ENCODE measurements at places on chromosomes 4 and X. TPM values are rescaled to one million over a fixed set of nuclear protein-coding genes. Genes with fewer than 3 reads are reported as not detected.

GRCh38 chrX:153611298-153612095, 12.6 kb upstream of the CCNQ start:
- no peaks in the 10 kb centered on the region for H3K36me3 ChIP-seq
- H3K27ac ChIP-seq: no peak overlapping the region
- no peaks in the 10 kb centered on the region for H3K27me3 ChIP-seq
- no peak overlapping the region for H3K4me3 ChIP-seq
- no peaks in the 10 kb centered on the region for H3K4me1 ChIP-seq

DNA sequence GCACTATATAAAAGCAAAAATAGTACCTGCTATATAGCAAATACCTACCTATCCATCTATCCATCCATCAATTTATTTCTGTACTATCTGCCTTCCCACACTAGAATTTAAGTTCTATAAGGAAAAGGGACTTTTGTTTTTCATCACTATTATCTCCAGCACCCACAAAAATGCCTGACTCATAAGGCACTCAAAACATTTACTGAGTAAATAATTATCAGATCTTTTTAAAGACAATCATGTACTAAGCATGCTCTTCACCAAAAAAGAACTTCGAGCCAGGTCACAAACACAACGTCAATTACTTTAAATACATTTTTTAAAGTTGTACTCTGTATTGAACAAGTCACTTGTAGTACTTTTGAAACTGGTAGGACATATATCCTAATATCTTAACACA, 119.9 kb downstream of the FBXW7 start:
- DNase-seq: peak; percentile 69
- peaks cover 3% of the 10 kb centered on the region for H3K4me1 ChIP-seq
- H3K27me3 ChIP-seq: no peaks in the 10 kb centered on the region
- H3K27ac ChIP-seq: no peak overlapping the region

GRCh38 chr4:53371049-53371448, 5.2 kb upstream of the SCFD2 start:
- H3K27me3 ChIP-seq: no peaks in the 10 kb centered on the region
- H3K4me1 ChIP-seq: no peaks in the 10 kb centered on the region
- no peak for DNase-seq
- H3K4me3 ChIP-seq: no peak overlapping the region
- no peak overlapping the region for H3K27ac ChIP-seq

GRCh38 chrX:135168486-135168885, 2.7 kb downstream of the CT55 start:
- no peaks in the 10 kb centered on the region for H3K27me3 ChIP-seq
- H3K36me3 ChIP-seq: no peaks in the 10 kb centered on the region
- H3K4me1 ChIP-seq: no peaks in the 10 kb centered on the region
- H3K4me3 ChIP-seq: no peak overlapping the region
- DNase-seq: no peak

DNA sequence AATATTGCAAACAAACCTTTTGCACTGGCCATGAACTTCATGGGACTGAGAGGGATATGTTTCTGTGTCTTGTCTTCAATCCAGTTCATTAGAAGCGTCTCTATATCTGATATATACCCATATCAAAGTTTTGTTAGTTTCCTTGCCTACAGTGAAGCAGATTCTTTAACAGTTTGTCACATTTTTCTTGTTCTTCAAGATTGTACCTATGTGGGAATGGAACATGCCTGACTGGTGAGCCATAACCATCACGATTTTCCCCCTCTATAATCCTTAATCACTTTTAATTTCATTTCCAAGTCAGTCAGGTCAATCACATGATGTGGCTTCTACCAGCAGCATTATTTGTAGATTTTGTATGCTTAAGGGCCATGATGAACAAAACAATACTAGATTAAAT, 197.1 kb upstream of the PDE5A start:
- no peak for DNase-seq
- no peak overlapping the region for H3K27ac ChIP-seq
- no peak overlapping the region for H3K4me3 ChIP-seq
- no peaks in the 10 kb centered on the region for H3K27me3 ChIP-seq
- H3K36me3 ChIP-seq: no peaks in the 10 kb centered on the region

DNA sequence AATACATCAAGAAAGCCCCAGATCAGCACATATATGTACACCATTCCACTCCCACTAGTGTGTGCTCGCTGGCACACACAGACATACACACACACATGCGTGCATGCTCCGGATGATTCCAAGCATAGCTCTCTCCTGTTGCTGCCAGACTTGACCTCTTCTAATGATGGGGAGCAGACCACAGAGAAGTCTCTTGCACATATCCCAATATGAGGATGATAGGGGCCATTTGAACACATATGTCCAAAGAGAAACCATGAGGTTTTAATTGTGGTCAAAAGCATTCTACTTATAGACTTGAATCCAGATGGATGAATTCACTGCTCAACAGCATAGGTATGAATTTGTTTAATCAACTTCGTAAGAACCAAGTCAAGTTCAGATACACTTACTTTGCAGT, 214.9 kb downstream of the AFF2 start:
- no peak for DNase-seq
- no peak overlapping the region for H3K4me3 ChIP-seq
- H3K27ac ChIP-seq: no peak overlapping the region
- H3K4me1 ChIP-seq: no peaks in the 10 kb centered on the region
- H3K27me3 ChIP-seq: no peaks in the 10 kb centered on the region
- no peaks in the 10 kb centered on the region for H3K36me3 ChIP-seq

GRCh38 chrX:110050901-110051300, 48.0 kb downstream of the TMEM164 start:
- no peak overlapping the region for H3K27ac ChIP-seq
- no peak for DNase-seq
- H3K4me3 ChIP-seq: no peak overlapping the region
- no peaks in the 10 kb centered on the region for H3K27me3 ChIP-seq
- H3K4me1 ChIP-seq: no peaks in the 10 kb centered on the region
- H3K36me3 ChIP-seq: no peaks in the 10 kb centered on the region

DNA sequence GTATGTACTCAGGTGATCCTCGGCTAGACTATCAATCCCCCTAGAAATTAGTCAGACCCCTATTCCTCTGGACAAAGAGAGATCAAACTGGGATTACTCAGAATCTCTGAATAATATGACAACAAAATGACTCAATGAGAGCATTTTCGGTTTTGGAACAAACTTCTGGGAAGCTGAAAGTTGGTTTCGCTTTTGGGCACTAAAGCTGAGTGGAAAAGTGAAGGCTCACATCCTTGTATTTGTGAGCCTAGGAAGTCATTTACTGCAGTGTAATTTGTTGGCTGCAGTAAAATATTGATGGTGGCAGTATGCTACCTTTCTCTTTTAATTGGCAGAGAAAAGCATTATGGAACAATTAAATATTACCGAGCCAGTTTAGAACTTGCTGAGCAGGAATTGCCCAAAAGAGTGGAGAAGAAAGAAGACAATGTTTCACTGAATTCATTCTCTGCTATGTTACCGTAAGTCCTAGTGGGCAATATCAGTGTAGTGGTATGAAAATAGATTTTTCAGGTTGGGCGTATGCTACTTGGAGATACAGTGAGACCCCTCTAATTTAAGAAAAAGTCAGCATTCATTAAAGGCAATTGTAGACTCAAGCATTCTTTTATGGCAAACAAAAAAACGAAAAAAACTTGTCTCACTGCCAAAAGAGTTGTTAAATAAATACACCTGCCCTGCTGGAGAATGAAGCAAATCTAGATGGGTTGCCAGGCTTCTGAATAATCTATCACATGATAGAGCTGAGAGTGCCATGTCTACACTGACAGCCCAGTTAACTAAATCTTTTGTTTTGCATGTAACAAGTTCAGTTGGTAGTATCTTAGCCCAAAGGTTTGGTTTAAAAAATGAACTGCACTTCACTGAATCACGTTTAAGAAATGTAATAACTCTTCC, 69.6 kb downstream of the AGTR2 start:
- H3K36me3 ChIP-seq: no peaks in the 10 kb centered on the region
- no peaks in the 10 kb centered on the region for H3K4me1 ChIP-seq
- peak; percentile 67 for DNase-seq
- H3K27ac ChIP-seq: no peak overlapping the region
- no peaks in the 10 kb centered on the region for H3K27me3 ChIP-seq
- no peak overlapping the region for H3K4me3 ChIP-seq

DNA sequence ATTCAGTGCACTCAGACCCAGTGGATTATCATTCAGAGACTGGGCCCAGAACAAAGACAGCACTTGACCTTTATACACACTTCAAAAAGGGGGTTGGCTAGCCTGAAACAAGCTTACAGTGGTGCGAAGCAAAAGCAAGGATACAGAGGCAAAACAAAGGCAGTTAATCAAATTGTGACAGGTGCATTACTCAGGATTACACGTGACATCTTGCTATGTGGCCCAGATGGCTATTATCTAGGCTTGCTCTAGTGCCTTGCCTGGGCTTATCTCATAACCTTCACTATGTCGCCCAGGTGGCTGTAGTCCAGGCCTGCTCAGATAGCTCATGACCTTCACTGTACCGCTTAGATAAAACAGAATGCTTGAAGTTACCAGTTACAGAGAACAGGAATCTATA, 1092.1 kb upstream of the PRKX start:
- H3K27me3 ChIP-seq: no peaks in the 10 kb centered on the region
- H3K4me3 ChIP-seq: no peak overlapping the region
- no peak for DNase-seq
- no peak overlapping the region for H3K27ac ChIP-seq

DNA sequence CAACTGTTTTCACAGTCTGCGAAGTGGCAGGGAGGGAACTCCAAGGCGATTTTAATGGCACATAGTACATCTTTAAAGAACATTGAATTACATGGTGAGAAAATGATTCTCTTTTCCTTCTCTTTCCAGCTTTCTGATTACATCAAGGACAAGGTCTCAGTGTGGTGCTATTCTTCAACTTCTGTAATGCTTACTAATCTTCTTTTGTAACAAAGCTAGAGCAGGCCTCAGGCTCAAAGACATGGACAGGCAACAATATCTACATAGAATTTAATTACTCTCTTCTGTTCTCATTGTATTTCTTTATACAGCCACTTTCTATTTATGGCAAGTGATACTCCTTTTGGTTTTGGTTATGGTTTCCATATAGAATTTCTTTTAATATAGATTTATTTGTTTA, 48.4 kb downstream of the RTL5 start:
- DNase-seq: no peak
- H3K27ac ChIP-seq: no peak overlapping the region
- H3K4me1 ChIP-seq: no peaks in the 10 kb centered on the region
- H3K4me3 ChIP-seq: no peak overlapping the region
- no peaks in the 10 kb centered on the region for H3K27me3 ChIP-seq

- no peak overlapping the region for H3K4me3 ChIP-seq
- no peaks in the 10 kb centered on the region for H3K27me3 ChIP-seq
- H3K36me3 ChIP-seq: no peaks in the 10 kb centered on the region
- no peaks in the 10 kb centered on the region for H3K4me1 ChIP-seq
- no peak for DNase-seq
- no peak overlapping the region for H3K27ac ChIP-seq
Measured at GRCh38 chrX:150570512-150570911, 2.1 kb downstream of the MTM1 start.

DNA sequence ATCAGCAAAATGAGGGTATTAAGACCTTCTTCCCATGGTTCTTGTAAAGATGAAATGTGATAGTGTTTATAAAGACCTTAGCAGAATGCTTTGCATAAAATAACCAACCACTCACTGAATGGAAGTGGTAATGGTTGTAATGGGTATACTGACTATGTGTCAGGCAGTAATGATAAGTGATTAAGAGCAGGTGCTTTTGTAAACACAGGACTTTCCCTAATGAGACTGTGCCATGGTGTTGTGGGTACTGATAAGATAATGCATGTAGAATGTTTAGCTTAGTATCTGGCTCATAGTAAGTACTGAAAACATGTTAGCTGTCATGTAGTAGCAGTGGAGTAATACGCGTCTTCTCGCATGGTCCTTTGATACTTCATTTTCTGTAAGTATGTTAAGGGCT, 6.9 kb downstream of the LSM6 start:
- no peaks in the 10 kb centered on the region for H3K4me1 ChIP-seq
- DNase-seq: no peak
- H3K27ac ChIP-seq: no peak overlapping the region
- H3K27me3 ChIP-seq: no peaks in the 10 kb centered on the region

Gene SPANXA2
- not detected for total RNA-seq

Gene ARHGAP24
- total RNA-seq: 40.5 TPM

Gene SSX2
- not detected for total RNA-seq

Gene ZCCHC4
- total RNA-seq: 13.6 TPM

Gene MAGEC1
- total RNA-seq: not detected

Gene TCEAL9
- total RNA-seq: 107 TPM

Gene MED28
- total RNA-seq: 20.1 TPM

Gene CDS1
- 0.26 TPM for total RNA-seq

Gene DGKK
- total RNA-seq: not detected
